CD8-positive, alpha-beta T cell (primary cell): ENCODE measurements at places on chromosomes 7 and 10.

- no peak for DNase-seq
Observed at GRCh38 chr7:112550468-112551060, 69.8 kb downstream of the LSMEM1 start.

DNA sequence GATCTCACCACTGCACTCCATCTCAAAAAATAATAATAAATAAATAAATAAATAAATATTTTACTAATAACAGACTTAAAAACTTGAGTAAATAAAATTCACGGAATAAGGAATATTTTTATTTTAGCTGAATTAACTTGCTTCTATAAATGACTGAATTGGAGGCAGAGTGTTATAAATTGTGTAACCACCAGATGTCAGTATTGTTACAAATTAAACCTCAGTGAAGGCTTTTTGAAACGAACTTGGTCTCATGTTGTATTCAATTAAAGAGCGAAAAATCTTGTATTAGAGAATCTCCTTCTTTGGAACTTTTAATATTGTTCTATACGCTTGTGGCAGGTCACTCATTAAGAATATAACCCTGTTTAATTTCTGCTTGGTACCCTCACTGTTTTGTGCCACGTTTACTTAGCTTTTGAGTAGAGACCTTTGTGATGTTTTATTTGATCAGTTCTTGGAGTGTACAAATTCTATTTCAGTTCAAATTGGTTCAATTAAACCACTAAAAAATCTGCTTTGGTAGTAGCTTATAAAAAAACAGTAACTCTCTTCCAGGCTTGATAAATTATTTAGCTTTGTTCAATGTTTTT, 45.6 kb upstream of the SCIN start:
- DNase-seq, result no peak

- DNase-seq, result no peak
Observed at GRCh38 chr7:55109404-55110167, 90.8 kb downstream of the EGFR start.

GRCh38 chr7:113086431-113086888, at the start of gene GPR85:
TSS of gene GPR85 (minus strand) at chr7:113086827. CDS start at chr7:113084721, 2,106 bp downstream.
- no peak for DNase-seq

DNA sequence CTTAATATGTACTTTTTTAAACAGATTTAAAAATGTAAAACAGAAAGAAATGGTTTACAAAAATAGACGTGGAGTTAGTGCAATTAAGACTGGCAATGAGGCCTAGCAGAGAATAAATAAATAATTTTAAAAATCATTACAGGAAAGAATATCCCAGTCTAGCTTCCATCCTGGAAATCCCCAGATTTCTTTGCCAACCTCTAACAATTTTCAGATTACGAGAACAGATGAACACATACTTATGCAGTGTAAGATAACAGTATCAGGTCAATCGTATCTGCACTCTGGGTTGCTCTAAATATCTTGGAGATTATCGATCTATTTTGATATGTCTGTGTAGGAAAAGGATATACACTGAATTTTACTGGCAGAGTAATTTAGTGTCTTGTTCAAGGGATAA, 210.5 kb downstream of the SEMA3A start:
- no peak for DNase-seq

DNA sequence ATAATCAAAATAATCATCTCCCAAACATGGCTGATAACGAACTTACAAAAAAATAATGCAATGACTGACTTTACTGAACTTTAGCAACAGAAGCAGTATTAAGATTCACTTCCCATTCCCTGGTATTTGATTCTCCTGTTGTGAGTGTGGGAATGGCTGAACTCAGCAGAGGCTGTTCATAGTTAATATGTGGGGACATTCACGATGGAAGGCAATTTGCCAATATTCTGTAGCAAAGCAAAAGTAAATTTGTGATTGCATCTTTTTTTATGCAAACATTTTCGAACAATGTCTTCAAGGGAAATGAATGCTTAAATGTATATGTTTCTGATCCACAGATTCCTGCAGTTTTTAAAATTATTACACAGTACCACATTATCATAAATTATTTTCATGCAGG, 431.7 kb upstream of the KLF6 start:
- DNase-seq, result no peak

DNA sequence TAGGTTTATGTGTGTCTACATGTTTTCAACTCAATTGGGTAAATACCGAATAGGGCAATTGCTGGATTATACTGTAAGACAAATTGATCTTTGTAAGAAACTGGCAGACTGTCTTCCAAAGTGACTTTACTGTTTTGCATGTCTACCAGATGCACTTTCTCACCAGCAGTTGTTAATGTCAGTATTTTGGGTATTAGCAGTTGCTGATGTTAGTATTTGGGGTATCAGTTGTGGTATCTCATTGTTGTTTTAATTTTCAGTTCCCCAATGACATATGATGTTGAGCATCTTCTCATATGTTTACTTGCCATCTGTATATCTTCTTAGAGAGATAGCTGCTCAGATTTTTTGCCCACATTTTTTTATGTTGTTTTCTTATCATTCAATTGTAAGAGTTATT, 10.6 kb downstream of the PDE6C start:
- no peak for DNase-seq

GRCh38 chr7:139603282-139603681, 79.8 kb downstream of the CLEC2L start:
- no peak for DNase-seq

DNA sequence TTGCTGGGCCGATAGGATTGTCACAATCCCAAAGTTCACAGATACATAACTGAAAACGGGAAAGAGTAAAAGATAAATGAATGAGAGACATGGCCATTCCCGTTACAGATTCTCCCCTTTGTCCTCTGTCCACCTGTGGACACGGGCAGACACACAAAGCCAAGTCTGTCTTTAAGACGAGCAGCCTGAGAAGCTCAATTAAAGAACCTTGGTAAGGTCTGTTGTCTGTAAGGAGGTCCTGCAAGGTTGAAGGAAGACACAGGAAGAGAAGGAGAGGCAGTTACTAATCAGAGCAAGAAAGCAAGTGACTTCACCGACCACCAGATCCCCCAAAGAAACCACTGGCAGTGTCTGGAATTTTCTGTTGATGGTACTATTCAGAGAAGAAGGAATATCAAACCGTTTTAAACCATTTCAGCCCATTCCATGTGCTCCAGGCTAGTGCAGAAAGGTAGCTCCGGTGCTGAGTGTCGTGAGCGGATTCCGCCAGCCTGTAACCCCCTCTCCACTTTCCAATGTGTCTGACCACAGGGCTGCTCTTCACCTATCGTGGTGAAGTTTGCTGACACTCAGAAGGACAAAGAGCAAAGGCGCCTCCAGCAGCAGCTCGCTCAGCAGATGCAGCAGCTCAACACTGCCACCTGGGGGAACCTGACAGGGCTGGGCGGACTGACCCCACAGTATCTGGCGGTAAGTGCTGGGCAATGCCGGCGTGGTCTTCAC, 252.6 kb downstream of the CELF2 start:
- DNase-seq, result peak; percentile 78

- DNase-seq, result no peak
Observed at GRCh38 chr7:22438994-22439393, 61.0 kb downstream of the STEAP1B start.

DNA sequence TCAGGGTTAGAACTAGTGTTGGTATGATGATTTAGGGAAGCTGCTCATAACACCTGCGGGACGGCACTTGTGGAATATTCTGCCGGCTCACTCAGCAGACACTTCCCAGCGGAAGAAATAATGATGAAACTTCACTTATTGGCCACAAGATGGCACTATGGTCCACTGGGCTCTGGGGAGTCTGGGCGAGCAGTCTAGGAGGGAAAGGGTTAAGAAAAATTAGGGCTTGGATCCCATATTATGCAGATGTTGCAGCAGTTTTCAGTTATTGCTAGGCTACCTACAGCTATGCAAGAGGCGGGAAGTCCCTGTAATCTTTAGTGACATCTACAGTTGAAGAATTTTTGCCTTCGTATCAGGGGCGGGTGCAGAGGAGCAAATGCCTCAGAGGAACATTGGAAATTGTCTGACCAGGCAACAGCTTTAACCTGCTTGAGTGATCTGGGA, 238.7 kb upstream of the PRSS58 start:
- peak; percentile 46 for DNase-seq

GRCh38 chr10:5361966-5362365, 2.8 kb upstream of the UCN3 start:
- no peak for DNase-seq

- DNase-seq, result no peak
Observed at GRCh38 chr10:46223064-46223480, 63.7 kb upstream of the ANTXRL start.

DNA sequence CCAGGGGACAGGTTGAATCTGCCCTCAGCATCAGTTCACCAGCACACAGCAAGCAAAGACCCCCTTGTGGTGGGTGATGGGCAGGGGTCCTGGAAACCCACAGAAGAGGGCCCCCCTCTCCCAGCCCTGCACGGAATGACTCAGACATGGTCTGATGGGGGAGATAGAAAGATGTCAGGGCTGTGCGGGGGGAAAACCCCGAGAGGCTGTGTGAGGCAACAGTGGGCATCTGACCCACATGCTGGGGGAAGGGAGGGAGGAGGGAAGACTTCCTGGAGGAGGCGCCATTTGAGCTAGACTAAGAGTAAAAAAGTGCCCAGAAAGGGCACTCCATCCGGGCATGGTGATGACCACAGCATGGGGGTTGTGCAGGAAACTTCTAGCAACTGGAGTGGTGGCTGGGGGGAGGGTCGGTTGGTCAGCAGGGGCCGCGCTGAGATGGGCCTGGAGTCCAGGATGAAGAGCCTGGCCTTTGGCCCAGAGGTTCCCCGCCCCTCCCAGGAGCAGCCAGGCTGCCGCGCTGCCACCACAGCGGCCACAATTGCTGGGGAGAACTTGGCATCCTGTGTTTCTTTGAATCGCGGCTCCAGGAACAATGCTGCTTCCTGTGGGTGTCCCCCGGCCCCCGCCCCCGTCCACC, 2.5 kb downstream of the LFNG start:
- peak; percentile 54 for DNase-seq

- no peak for DNase-seq
Observed at GRCh38 chr10:31820778-31821369, 107.8 kb downstream of the ARHGAP12 start.
